ENCODE measurements at places on chromosomes 5 and 9.

DNA sequence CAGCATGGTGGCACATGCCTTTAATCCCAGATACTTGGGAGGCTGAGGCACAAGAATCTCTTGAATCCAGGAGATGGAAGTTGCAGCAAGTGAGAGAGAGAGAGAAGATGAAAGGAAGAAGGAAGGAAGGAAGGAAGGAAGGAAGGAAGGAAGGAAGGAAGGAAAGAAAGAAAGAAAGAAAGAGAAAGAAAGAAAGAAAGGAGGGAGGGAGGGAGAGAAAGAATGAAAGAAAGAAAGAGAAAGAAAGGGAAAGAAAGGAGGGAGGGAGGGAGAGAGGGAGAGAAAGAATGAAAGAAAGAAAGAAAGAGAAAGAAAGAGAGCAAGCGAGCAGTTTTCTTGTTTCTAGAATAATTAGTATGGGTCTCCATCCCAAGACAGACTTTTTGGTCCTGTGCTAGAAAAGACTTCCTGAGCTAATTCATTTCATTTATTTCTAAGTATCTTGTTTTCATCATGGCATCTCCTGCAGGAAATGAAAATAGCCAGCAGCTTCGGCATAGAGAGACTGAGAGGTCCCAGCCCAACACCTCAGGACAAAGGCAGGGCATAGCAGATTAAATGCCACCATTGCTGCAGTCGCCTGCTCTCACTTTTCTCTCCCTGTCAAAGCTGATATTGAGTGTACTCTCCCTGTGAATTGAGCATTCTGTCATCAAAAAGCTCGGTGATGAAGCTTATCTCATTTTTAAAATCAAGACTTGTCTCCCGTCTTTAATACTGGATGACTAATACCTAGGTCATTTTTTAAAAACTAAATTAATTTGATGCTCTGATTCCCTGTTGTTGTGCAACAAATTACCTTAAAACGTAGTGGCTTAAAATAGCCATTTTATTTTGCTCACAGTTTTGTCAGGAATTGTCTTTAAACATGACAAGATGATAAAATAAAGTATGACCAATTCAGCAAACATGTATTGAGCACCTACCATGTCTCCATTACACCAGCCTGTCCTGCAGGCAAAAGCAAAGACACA lies 91.8 kb upstream of the ADRA1B start:
- no peak for DNase-seq

- DNase-seq: peak; percentile 8
Observed at GRCh38 chr5:163248333-163248732, 189.1 kb upstream of the CCNG1 start.

DNA sequence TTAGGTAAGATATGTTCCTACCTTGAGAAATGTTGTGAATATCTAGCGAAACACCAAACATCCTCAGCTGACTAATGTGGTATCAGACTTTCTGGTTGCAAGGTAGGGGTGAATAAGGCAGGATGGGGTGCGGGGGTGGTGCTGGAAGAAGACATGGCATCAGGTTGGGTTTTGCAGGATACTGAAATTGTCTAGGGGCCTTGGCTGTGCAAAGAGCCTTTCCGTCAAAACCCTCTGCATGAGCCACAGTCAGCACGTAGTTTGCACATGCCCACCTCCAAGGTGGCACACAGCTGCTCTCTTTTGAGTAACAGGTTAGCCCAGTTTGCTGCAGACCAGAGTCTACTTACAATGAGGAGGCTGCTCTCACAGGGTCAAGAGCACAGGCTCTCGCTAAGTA lies 42.0 kb downstream of the SFXN1 start:
- no peak for DNase-seq

GRCh38 chr5:16856531-16856930 lies 79.6 kb downstream of the MYO10 start:
- DNase-seq: peak; percentile 89

GRCh38 chr9:123059472-123060220 lies 26.2 kb downstream of the GPR21 start:
- no peak for DNase-seq

DNA sequence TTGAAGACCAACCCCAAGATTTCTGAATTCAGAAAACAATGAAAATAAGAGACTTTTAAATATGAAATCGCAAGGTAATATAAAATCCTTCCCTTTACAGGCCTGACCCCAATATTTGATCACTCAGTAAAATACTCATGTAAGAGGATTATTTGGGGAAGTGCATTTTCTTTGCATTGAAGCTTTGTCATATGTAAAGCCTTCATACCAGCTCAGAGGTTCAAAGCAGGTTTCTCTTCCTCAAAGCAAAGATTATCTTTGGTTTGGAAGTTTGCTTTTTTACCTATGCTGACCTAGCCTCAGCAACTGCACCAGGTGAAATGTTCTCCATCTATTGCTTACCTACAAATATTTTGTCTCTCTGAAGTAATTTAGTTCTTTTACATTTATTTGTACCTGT lies 106.5 kb upstream of the PARP8 start:
- DNase-seq: no peak

- DNase-seq: peak; percentile 63
Observed at GRCh38 chr5:9207817-9208418, 338.0 kb downstream of the SEMA5A start.

DNA sequence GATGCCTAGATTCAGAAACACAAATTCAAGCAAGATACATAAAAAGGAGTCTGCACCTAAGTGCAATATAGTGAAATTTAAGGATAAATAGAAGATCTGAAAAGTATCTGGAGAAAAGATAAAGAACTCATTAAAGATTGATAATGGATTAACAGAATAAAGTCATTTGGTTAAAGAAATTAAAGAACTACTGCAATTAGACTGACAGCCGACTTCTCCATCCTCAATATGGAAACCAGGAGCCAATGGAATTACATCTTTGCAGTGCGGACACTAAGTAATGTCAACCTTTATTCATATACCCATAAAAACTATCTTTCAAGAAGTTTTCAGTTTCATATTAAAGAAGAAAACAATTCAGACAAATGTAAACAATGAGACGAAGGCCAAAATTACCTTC lies 81.0 kb downstream of the MRPL36 start:
- no peak for DNase-seq

- no peak for DNase-seq
Observed at GRCh38 chr9:133004999-133005760, 25.6 kb upstream of the GTF3C5 start.

DNA sequence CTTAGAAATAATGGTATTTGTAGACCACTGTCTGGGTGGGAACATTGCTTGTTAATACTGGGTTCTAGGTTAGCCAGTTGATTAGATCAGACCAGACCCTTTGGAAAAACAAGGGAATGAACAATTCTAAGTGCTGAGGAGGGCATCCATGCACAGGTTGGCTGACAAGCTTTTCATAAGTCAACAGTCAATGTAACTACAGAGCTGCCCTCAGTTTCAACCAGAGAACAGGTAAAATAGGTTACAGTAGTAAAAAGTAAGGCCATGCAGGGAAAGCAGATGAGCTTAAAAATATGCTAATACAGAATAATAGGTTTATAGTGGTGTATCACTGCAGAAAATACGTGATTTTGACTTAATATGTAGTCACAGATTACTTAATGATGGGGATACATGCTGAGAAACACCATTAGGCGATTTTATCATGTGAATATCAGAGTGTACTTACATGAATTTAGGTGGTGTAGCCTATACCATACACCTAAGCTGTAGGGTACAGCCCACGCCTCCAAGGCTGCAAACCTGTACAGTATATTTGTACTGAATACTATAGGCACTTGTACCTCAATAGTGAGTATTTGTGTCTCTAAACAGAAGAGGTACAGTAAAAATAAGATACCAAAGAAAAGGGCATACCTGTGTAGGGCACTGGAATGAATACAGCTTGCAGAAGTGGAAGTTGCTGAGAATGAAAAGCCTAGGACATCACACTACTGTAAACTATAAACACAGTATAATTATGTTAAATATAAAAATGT lies 6.1 kb upstream of the FGF18 start:
- no peak for DNase-seq

DNA sequence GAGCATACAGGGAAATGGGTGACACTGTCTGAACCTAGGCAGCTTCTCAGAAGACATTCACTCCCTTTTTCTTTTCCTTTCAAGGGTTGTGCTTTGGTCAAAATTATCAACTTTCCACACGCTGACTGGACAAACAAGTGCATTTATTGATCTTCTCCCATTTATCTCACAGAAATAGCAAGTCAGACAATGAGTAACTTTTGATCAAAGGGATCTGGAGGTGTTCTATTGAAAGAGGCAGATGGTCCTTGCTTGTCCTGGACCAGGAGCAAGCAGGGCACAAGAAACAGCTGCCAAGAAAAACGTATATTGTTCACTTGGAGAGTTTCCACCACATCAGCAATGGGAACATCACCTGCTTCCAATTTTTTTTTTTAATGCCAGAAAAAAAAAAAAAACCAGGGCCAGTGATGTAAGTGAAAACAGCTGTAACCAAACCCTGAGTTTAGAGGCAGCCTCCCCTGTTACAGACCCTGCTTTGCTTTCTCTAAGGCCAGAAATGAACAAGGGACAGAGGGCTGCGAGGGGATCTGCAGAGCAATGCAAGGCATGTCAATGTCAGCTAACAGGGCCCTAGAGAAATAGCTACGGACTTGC lies 79.8 kb downstream of the NIPSNAP3B start:
- no peak for DNase-seq

DNA sequence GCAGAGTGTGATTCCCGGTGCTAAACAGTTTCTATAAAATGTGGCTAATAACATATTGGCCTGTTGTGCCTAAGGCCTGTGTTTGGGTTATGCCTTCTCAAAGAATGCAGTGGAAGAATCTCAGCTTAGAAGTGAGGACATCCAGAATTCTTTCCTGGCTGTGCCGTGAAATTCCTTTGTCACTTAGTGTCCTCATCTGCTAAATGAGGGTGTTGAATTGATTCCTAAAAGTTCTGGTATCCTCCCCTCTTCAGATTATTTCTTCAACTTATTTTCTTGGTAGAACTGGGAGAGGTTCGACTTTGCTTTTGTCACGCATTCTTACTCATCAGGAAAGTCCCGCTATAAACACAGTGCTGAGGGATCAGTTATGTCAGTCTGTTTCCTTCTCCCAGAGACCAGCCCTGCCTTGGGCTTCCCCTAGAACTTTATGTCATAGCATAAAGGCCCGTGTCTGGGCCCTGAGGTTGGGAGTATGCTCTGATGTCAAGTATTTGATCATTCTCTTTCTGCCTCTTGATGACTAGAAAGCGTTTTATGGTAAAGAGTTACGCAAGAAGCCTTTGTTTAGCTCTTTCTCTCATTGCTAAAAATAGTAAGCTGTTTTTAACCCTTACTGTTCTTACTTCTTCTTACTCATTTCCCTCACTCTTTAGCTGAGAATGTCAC lies 29.5 kb downstream of the MTAP start:
- peak; percentile 78 for DNase-seq

GRCh38 chr9:90836411-90837080 lies 34.9 kb downstream of the SYK start:
- no peak for DNase-seq

- DNase-seq: no peak
Observed at GRCh38 chr5:78605611-78606010, 43.0 kb downstream of the LHFPL2 start.

GRCh38 chr9:121992571-121993212 lies 100.4 kb downstream of the TTLL11 start:
- peak; percentile 42 for DNase-seq

DNA sequence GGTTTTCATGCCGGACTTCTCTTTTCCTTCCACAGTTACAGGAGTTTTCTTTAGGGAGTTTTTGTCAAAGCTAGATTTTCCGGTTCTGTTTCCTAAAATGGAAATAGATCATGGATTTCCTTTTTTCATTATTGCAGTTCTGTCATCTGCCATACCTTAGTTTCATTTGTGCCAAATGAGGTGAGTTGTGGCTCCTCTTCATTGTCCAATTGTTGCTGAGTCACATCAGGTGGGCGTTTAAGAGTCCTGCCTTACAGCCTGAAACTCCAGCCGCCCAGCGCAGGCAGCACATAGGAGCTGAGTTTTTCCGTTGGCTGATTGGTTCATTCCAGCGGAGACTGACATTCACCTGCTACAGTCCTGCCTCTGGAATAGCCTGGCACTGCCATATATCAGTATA lies 14.1 kb downstream of the SLC25A25 start:
- DNase-seq: no peak

DNA sequence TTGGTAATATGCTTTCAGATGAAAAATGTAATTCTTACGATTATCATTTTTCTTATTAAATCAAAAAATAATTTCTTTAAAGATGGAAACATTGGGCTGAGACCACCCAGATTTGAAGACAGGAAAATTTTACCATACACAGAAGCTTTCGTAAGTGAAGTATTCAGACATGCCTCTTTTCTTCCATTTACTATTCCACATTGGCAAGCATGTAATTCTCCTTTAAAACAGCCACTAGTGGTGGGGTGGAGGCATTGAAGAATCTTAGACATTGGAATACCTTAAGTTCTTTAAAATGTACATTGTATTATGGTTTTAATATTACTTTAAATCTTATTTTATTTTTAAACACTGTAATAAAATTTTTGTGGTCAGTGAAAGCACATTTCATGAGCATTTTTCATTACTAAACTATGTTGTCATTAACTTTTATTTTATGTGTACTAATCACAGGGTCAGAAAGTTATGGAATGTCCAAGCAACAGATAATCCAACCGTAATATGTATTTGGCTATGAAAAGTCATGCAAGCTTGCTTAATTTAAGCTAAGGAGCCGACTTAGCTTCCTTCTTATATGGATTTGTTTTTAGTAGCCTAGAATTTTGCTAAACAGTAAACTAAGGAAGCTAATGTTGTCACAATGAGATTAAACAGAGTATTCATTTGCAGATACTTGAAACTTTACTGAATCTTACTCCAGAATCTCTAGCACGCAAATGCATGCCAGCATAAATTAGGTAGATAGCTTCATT lies 97.4 kb upstream of the ALDH1A1 start:
- DNase-seq: peak; percentile 19

DNA sequence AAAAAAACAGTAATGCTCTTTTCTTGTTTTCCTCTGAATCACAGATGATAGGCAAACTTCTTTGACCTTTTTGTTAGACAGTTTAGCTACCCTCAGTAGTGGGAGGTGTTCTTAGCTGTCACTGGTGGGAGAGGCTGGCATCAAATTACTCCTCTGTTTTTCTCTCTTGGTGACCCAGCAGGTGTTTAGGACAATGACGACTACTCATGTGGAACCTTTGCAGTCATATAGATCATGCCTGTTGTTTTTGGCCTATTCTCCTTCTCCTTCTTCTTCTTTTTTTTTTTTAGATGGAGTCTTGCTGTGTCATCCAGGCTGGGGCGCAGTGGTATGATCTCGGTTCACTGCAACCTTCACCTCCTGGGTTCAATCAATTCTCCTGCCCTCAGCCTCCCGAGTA lies 15.4 kb upstream of the NPR2 start:
- no peak for DNase-seq

DNA sequence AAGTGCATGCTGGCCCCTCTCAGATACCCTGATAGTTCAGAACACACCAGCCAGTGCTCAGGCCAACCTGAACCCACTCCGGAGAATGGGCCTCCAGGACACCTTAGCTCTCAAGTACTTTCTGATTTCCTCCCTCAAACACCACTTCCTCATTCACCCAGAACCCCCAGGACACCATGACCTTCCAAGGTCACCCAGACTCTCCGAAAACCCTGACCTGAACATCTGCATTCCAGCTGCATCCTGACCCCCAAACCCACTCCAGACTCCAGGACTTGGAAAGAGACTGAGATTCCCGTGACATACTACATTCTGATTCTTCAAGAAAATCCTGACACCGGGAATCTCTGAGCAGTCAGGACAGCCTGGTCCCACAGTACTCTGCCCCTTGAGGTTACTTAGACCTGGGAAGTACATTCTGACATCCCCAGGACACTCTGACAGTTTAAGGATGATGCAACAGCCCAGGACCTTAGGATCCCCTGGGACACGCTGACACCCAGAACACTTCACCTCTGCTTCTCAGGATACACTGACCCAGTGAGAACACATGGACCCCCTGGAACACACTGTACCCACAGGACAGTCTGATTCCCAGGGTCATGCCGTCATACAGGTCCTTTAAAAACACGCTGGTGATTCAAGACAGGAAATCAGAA lies 747 bp upstream of the PROP1 start:
- no peak for DNase-seq
